ENCODE measurements at places on chromosomes 1 and 21. TPM values are rescaled to one million over a fixed set of nuclear protein-coding genes. Genes with fewer than 3 reads are reported as not detected.

OR2T29 gene
- polyA plus RNA-seq: not detected

DNASE2B gene
- not detected for polyA plus RNA-seq

S100A1 gene
- 13.5 TPM for polyA plus RNA-seq

MAP3K7CL gene
- 6.9 TPM for polyA plus RNA-seq

SELL gene
- polyA plus RNA-seq: 1.6 TPM

GRCh38 chr1:227424159-227424680 is 105.9 kb upstream of the CDC42BPA start:
- DNase-seq: no peak

DNA sequence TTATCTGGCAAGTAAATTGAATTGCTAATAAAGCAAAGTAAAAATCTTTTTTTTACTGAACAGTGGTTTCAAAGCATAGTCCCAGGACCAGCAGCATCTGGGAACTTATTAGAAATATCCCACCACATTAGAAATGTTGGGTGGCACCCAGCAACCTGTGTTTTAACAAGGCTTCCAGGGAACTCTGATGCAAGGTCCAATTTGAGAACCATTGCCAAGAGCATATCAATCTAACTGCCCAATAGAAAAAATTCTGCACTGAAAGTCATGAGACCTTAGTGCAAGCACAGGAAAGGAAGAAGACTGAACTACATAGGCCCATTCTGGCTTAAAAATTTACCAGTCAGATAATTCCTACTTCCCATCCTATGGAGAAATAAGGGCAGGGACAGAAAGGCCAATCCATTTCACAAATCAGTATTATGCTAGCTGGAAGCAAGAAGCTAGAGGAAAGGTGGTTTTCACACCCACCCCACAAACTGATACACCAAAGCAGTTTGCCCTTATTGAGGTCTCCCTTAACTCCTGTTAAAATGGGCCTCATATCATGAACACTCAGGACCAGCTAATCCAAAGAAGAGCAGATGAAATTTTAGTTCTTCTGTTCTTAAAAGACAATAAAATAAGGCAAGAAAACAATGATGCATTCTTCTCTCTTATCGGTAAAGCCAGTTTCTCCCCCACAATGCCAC is 17.5 kb upstream of the C1orf105 start:
- no peak for DNase-seq

DNA sequence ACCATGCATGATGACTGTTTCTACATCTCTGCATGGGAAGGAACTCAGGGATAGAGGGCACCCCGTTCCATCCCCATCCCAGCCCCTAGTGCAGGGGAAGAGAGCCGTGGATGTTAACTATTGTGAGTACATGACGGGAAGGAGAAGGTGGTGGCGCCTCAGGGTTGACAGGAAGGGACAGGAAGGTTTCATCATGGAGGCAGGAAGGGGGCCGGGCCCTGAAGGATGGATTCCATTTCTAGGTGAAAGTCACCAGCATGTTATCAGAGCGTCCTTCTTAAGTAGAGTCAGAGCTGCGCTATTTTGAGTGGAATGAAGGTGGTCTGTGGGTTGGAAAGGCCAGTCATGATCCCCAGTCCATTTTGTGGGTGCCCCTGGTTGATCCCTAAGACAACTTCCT is 25.1 kb upstream of the ZNF648 start:
- no peak for DNase-seq

DNA sequence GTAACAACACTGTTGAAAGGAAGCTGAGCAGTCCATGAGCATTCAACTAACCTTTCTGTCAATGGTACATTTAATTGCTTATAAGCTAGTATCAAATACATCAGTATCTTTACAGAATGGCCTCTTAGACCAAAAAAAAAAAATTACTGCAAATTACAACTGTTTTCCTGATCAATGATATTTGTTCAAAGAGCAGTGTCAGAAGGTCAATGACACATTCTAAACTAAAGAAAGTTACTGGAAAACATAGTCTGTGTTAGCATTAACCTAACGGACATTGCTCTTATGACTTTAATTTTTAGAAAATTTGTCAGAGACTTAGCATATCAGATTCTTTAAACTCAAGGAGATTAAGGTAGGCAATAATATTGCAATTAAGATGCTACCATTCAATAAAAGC is 162.5 kb downstream of the KCNT2 start:
- DNase-seq: no peak

DNA sequence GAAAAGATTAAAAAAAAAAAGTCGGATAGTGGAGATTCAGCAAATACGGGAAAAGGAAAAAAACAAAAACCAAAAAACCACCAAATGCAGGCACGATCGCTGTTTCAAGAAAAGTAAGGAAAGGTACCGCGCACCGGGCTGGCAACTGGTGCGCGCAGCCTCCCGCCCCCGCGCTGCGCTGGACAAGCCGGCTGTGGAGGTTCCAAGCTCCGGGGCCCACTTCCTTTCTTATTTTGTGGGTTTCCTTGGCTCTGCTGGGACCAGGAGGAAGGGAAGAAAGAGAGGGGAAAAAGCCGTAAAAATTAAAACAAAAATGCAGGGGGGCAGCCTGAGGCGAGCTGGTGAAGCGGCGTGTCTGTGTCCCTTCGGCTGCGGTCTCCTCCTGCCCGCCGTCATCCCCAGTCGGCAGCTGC is 233 bp downstream of the ADAMTS5 start:
- no peak for DNase-seq

GRCh38 chr21:33286076-33286475 is 19.9 kb downstream of the IL10RB start:
- no peak for DNase-seq

GRCh38 chr1:51445351-51446090 is 73.5 kb downstream of the EPS15 start:
- DNase-seq: no peak

DNA sequence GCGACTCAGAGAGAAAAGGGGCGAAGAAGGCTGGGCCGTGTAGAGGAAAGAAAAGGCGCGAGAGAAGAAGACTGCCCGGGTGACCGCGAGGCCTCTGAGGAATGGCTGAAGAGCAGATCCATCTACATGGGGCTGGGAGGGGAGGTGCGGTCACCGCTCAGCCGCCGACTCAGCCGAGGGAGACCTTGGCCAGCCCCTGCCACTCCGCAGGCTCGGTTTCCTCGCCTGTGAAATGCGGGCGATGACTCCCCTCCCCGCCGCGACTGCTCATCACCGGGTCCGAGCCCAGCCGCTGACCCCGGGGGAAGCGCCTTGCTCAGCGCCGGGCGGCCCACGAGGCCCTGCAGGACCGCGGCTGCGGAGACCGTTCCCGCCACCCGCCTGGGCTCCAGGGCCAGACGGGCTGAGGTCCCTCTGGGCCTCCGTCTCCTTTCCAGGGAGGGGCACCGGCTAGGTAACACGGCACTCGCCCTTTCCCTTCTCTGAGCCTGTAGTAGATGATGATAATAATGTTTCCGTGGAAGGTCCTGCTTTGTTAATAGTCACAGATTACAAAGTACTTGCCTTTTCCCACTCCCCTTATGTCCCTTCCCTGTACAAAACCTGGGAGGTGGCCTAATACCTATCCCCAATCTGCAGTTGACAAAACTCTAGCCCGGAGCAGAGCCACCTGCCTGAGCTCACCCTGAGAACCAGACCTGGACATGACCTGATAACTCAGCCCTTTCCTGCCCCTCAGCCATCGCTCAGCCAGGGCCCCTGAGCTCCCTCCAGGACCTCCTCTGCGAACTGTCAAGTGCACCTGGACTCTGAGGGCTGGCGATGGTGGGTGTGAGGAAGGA is 1.6 kb upstream of the BSND start:
- peak; percentile 44 for DNase-seq

GRCh38 chr1:190475421-190476141 is 2.1 kb downstream of the BRINP3 start:
- DNase-seq: peak; percentile 66

GRCh38 chr1:6447016-6447817 is 18.8 kb downstream of the TNFRSF25 start:
- no peak for DNase-seq

GRCh38 chr1:48931506-48932192 is 155.0 kb upstream of the BEND5 start:
- DNase-seq: peak; percentile 14

- no peak for DNase-seq
Observed at GRCh38 chr21:36059823-36060158, 535 bp downstream of the SETD4 start.

GRCh38 chr1:70910013-70910412 is 137.6 kb downstream of the PTGER3 start:
- DNase-seq: no peak

GRCh38 chr21:36589352-36589971 is 109.5 kb upstream of the SIM2 start:
- DNase-seq: peak; percentile 21

DNA sequence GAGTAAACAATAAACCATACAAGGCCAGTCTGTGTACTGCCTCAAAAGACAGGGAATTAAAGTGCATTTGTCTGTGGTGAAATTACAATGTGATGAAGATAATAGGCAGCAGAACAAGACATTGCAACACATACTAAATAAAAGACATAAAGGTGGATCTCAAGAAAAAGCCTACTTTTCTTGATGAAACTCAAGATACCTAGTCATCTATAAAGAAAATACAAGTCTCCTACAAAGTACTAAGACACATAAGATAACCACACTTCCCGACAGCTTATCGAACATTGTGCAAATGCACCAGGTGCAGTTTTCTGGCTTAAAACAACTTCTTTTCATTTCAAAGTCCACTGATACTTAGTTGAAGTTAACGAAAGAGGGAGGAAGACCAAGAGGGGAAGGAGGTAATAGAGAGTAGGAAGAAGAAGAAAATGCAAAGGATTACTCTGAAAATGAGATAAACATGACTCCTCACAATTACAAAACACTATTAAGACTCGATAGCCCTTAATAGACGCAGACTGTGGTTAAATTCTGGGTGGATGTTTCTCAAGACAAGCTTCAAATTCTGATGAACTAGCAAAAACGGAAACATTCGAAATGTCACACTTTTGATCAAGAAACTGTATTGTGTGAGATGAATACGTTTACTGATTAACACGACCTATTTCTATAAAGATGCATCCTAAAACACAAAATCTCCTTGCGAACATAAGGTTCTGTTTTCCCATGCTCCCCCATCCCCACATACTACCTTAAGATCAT is 2.0 kb downstream of the HNRNPR start:
- peak; percentile 56 for DNase-seq

DNA sequence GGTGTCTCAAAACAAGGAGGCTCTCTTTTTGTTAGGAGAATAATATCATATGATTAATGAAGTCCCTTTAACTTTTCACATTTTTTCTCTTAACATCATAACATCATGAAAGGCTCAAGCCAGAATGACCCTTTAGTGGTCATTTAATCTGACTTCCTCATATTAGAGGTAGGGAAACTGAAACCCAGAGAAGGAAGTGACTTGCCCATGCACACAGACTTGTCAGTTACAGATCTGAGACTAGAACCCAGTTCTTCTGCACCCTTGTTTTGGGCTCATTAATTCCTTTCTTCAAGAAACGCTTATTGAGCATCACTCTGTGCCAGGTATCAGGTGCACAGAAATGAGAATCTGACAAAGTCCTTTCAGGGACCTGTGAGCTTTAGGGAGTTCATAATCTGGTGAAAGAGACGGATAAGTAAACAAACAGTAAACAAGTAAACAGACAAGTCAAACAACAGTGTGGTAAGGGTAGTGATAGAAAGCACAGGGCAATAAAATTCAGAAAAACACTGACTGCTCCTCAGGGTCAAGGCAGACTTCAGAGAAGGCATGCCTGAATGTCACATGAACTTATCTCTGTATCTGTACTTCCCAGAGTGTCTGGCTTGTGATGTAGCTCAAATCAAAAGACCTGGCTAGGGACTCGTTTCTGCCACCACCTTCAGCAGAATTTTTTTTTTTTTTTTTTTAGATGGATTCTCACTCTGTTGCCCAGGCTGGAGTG is 38.3 kb upstream of the OSBPL9 start:
- DNase-seq: no peak
